ENCODE measurements at places on chromosomes 3 and 15. TPM values are rescaled to one million over a fixed set of nuclear protein-coding genes. Genes with fewer than 3 reads are reported as not detected.

NCKIPSD gene
- total RNA-seq = 6.5 TPM

BSN gene
- 0.22 TPM for total RNA-seq

FGF7 gene
- total RNA-seq = 2.7 TPM

GOLGA8H gene
- not detected for total RNA-seq

PLA2G4E gene
- 0.34 TPM for total RNA-seq

CCDC14 gene
- 7.3 TPM for total RNA-seq

SERPINI2 gene
- not detected for total RNA-seq

KBTBD13 gene
- total RNA-seq = 5.0 TPM

- H3K27ac ChIP-seq = no peak overlapping the region
- no peaks in the 10 kb centered on the region for H3K27me3 ChIP-seq
- no peak for DNase-seq
- H3K4me1 ChIP-seq = peaks cover 18% of the 10 kb centered on the region
- no peak overlapping the region for H3K4me3 ChIP-seq
Observed at GRCh38 chr3:16106050-16106449, 68.4 kb upstream of the GALNT15 start.

DNA sequence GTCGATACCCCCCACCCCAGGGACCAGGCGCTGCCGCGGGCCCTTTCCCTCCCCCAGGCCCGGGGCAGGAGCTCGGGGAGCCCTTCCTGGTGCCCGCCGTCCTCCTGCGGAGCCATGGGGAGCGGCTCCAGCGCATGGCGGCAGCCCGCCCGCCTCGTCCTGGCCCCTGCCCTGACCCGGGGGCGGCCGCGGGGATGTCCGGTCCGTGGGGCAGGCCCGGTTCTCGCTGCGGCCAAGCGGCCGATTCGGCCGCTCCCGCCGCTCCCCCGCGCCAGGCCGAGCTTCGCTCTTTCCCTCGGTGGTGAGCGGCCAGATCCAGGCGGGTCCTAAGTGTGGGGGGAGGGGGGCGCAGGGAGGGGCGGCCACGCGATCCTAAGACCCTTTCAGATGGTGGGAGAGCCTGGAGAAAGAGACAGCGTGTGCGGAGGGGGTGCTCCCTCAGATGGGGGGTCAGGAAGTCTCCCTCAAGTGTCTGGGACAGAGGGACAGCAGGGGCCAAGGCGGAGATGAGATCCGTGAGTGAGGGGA is 1.3 kb downstream of the NEIL1 start:
- DNase-seq = no peak
- peaks cover 8% of the 10 kb centered on the region for H3K4me1 ChIP-seq
- H3K36me3 ChIP-seq = no peaks in the 10 kb centered on the region
- H3K27ac ChIP-seq = peak overlapping the region; percentile 74
- peak overlapping the region; percentile 96 for H3K4me3 ChIP-seq

DNA sequence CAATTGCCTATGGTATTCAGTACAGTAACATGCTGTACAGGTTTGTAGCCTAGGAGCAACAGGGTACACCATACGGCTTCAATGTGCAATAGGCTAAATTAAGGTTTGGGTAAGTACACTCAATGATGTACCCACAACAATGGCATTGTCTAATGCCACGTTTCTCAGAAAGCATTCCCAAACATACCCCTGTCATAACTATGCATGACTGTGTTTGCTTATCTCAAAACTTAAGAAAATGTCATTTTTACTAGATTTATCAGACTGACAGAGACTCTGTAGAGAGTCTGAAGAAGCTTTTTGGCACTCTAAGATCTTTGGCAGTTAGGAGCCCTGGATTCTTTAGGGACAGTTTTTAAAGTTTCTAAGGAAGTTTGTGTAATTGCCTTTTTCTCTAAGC is 59.9 kb downstream of the MECOM start:
- H3K4me3 ChIP-seq = no peak overlapping the region
- H3K4me1 ChIP-seq = no peaks in the 10 kb centered on the region
- no peak overlapping the region for H3K27ac ChIP-seq
- no peaks in the 10 kb centered on the region for H3K27me3 ChIP-seq
- no peak for DNase-seq
- H3K36me3 ChIP-seq = no peaks in the 10 kb centered on the region

DNA sequence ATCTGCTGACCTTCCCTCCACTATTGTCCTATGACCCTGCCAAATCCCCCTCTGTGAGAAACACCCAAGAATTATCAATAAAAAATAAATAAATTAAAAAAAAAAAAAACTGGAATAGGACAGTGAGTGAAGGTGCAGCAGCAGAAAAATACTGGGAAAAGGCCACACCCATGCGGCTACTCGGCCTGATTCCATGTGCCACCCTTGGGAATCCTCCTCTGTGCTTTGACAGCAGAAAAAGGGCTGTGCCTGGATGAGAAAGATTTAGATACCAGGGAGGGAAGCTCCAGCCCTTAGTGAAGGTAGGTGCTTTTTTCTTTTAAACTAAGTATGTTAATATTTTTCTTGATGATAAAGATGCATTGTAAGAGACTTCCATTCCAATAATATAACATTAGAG is 107.8 kb downstream of the CTNNB1 start:
- no peak overlapping the region for H3K4me3 ChIP-seq
- H3K27ac ChIP-seq = no peak overlapping the region
- H3K27me3 ChIP-seq = no peaks in the 10 kb centered on the region
- no peaks in the 10 kb centered on the region for H3K36me3 ChIP-seq

DNA sequence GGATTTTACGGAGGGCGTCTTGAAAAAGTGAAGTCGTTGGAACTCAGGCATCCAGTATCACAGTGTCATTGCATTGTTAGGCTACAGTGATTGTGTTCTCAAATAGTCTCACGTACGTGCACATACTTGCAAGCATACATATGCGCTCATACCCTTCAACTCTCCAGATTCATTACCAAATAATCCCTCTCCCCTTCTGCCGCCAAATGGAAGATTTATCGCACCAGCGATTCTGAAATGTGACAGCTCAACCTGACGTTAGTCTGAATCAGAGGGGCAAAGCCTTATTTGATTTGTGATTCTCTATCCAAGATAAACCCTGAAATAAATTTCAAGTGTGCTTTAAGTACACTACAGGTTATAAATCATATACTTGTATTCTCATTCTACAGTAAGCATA is 119.4 kb downstream of the GADL1 start:
- peak overlapping the region; percentile 51 for H3K4me3 ChIP-seq
- peaks cover 6% of the 10 kb centered on the region for H3K4me1 ChIP-seq
- H3K27ac ChIP-seq = peak overlapping the region; percentile 59

DNA sequence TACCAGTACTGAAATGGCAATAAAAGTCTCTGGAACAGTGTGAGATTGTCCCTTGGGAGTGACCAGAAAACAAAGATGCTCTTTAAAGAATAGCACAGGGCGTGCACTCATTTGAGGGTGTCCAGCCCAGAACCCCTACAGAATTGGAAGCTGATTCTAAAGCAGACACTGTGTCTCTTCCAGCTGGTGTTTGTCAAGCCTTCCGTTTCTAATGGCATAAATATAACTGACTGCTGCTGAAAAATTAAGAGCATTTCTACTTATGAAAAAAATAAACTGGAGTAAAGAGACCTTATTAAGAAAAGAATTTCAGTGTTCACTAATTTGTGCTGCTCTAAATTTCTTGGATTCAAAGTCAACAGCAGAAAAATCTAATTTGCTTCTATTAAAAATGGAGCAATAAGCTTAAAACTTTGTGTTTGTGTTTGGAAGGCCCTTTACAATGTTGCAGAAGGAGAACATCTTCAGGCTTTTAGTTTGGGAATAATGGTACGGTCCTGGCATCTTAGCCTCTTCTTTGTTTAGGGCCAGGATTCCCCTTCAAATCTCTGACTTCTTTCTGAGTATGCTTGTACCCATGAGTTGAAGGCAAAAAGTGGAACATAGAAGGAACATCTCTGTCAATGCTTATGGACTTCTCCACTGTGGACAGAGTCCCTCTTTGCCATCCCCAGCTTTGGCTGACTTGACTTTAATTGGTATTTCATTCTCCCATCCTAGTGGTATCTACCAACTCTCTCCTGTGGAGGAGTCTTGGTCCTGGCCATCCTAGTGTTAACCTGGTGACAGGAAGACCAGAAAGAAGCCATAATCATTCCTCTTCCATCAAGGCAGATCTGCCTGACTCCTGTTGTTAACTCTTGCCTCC is 65.9 kb downstream of the THSD4 start:
- H3K4me1 ChIP-seq = no peaks in the 10 kb centered on the region
- no peaks in the 10 kb centered on the region for H3K36me3 ChIP-seq
- no peak overlapping the region for H3K27ac ChIP-seq
- DNase-seq = no peak
- H3K27me3 ChIP-seq = no peaks in the 10 kb centered on the region

- no peak overlapping the region for H3K4me3 ChIP-seq
- no peaks in the 10 kb centered on the region for H3K27me3 ChIP-seq
- no peak overlapping the region for H3K27ac ChIP-seq
- no peaks in the 10 kb centered on the region for H3K36me3 ChIP-seq
- no peak for DNase-seq
Observed at GRCh38 chr3:66121318-66121717, 82.6 kb upstream of the MAGI1 start.

DNA sequence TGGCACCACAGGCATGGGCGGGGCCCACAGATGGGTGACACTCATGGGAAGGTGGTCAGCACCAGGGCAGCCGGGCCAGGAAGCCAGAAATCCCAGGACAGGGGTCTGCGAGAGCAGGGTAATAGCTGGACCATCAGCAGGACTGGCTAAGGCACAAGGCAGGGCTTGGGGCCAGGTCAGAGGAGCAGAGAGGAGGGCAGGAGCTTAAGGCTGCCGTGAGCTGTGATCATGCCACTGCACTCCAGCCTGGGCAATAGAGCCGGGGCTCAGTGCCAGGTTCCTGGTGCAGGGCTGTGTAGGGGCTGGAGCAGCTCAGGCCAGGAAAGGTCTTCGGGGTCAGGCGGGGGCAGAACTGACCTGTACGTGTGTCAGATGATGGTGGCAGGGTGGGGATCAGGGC is 64.2 kb upstream of the LINGO1 start:
- peak; percentile 46 for DNase-seq
- H3K4me3 ChIP-seq = no peak overlapping the region
- no peaks in the 10 kb centered on the region for H3K4me1 ChIP-seq
- peaks cover 15% of the 10 kb centered on the region for H3K27me3 ChIP-seq

DNA sequence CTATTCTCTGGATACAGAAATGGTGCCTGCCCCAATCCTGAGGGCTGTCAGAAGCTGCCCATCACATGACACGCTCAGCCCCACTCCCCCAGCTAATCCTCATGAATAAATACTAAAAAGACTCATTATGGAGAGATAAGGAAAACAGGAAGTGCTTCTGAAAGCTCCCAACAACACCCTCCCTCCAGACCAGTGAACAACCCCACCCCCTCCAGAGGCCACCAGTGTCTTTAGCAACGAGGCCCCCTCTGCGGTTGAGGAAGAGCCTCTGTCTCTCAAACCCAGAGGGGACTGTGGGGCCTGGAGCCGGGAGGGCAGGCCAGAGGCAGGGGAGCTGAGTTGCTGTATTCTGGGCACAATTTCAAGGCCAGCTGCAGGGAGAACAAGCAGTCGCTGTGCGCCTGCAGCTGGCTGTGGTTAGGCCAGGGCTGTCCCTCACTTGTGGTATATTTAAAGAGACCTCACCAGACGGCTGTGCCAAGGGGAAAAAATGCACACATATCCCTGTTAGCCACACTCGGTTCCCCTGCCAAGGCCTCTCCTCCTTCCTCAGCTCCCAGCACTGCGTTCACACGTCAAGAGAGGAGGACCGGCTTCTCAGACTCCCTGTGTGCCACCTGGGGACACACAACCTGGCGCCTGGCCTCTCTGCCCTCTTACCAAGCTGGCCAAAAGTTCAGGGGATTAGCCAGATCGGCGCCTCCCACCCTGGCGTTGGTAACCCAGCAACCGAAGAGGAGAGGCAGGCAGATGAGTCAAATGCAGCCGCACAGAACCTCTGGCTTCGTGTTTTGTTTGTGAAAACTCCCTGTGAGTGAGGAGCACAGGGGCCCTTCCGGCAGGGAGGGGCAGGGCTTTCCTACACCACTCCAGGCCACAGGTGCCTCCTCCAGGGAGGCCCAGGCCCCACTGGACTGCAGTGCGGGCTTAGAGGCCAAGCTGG is 101.2 kb upstream of the ETV5 start:
- peak overlapping the region; percentile 68 for H3K27ac ChIP-seq
- no peaks in the 10 kb centered on the region for H3K27me3 ChIP-seq
- no peaks in the 10 kb centered on the region for H3K36me3 ChIP-seq
- DNase-seq = peak; percentile 76
- peak overlapping the region; percentile 0 for H3K4me3 ChIP-seq
- peaks cover 23% of the 10 kb centered on the region for H3K4me1 ChIP-seq

- no peak for DNase-seq
- no peak overlapping the region for H3K27ac ChIP-seq
- H3K27me3 ChIP-seq = no peaks in the 10 kb centered on the region
- H3K4me1 ChIP-seq = no peaks in the 10 kb centered on the region
Observed at GRCh38 chr3:135558150-135558783, 407.3 kb upstream of the PPP2R3A start.

DNA sequence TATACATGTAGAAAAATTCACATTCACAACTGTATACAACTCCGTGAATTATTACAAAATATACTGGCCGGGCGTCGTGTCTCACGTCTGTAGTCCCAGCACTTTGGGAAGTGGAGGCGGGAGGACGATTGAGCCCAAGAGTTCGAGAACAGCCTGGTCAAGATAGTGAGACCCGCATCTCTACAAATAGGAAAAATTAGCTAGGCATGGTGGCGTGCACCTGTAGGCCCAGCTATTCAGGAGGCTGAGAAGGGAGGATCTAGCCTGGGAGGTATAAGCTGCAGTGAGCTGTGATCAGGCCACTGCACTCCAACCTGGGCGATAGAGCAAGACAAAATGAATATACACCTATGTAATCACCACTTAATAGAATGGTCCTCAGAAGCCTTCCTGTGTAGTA is 1.3 kb downstream of the RAD51 start:
- peaks cover 15% of the 10 kb centered on the region for H3K4me1 ChIP-seq
- no peaks in the 10 kb centered on the region for H3K27me3 ChIP-seq
- H3K4me3 ChIP-seq = no peak overlapping the region
- no peak for DNase-seq

- DNase-seq = no peak
- peaks cover 13% of the 10 kb centered on the region for H3K4me1 ChIP-seq
- H3K36me3 ChIP-seq = no peaks in the 10 kb centered on the region
- no peak overlapping the region for H3K27ac ChIP-seq
Observed at GRCh38 chr3:156586905-156587759, 32.2 kb upstream of the SSR3 start.

DNA sequence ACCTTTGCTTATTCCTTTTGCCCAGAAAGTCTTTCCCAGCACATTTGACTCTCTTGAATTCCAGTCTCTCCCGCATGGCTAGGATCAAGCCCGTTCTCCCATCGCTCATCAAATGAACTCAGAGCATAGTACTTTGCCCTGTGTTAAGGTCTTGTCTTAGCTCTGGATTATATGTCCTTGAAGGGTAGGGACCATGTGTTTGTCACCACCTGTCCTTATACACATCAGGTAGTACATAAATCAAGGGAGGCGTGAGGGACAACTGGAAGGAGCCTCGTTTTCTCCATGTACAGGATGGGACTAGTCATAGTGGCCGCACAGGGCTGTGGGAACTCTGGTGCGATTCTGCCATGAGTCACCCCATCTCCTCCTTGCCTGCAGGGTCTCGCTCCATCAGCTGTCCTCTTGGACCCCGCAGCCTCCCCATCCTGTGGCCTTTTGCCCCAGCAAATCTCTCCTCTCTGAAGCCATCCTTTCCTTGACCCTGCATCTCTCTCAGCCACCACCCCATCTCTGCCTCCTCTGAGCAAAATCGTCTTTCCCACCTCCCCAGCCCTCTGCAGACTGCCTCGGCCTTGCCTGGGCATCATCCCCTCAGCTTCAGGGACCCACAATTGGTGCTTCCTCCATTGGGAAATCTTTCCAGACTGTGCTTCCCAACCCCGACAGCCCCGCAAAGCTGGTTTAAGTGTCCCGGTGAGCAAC is 33.4 kb upstream of the RAB6B start:
- DNase-seq = no peak
- H3K27me3 ChIP-seq = no peaks in the 10 kb centered on the region
- peaks cover 5% of the 10 kb centered on the region for H3K4me1 ChIP-seq
- H3K27ac ChIP-seq = no peak overlapping the region
- no peaks in the 10 kb centered on the region for H3K36me3 ChIP-seq
